ENCODE measurements at places on chromosomes 3 and 15.

- DNase-seq = no peak
These were observed 16.1 kb downstream of the ZDHHC23 start for GRCh38 chr3:113963879-113964278.

- no peak for DNase-seq
These were observed 103.3 kb downstream of the ROBO1 start for GRCh38 chr3:79664455-79664854.

- DNase-seq = no peak
These were observed 119.2 kb upstream of the TP63 start for GRCh38 chr3:189512039-189512438.

GRCh38 chr3:23550402-23550801 is 255.4 kb upstream of the UBE2E1 start:
- DNase-seq = no peak

GRCh38 chr3:194637066-194637465 is 3.8 kb upstream of the TMEM44 start:
- DNase-seq = no peak

DNA sequence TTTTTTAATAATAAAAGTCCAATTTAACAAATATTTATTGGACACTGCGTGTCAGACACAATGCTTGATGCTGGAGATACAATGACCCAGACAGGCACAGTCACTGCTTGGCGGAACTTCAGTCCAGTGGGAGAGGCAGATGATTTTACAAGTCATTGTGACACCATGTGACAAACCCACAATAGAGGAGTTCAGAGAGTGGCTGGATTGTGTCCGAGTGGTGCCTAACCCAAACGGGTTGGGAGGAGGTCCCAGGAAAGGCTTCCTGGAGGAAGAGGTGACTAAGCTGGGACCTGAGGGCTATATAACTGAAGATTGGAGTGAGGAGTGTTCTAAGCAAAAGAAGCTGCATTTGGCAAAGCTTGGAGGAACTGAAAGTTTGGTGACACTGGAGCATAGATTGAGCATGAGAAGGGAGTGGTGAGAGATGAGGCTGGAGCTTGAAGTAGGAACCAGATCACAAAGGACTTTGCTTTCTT is 41.4 kb downstream of the CRTC3 start:
- peak; percentile 74 for DNase-seq

DNA sequence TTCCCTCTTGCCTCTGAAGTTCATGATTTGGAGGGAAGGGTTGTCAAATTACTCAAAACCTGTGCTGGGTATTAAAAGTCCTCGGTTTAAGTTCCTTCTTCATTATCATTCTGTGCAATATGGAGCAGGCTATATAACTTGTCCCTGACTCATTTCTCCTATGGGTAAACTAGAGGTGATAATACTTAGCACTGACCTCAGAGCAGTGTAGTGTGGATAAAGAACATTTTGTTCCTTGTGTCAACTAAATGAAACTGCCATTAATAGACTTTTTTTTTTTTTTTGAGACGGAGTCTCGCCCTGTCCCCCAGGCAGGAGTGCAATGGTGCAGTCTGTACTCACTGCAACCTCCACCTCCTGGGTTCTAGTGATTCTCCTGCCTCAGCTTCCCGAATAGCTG is 2.2 kb upstream of the BBX start:
- no peak for DNase-seq

All from CD4-positive, alpha-beta T cell treated with Interleukin-4 for 1 hour (primary cell).